ENCODE measurements at places on chromosomes 6 and 20.

GRCh38 chr6:15152700-15153099, 93.2 kb upstream of the JARID2 start:
- no peak for DNase-seq

DNA sequence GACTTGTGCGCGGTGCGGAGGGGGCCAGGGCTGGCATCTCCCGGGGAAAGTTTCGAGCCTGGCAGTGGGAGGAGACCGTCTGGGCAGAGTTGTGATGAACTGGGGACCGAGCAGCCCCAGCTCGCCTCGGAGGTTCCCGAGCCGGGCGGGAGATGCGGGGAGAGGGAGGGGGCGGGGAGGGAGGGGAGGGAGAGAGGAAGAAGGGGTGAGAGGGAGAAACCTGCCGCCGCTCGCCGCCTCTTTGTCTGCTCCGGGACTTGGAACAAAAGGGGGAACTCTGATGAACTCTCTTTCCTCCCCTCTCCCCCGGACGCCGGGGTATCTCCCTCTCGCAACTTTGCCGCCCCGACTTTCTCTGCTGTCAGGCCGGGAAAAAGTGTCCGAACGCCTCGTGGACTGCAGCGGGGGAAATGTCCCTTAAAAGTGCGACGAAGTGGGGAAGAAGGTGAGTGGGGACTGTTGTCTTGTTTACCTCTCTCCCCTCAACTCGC, 72.7 kb downstream of the SOX4 start:
- no peak for DNase-seq

GRCh38 chr6:159085396-159085895, 40.7 kb upstream of the TAGAP start:
- DNase-seq, result no peak

- no peak for DNase-seq
Observed at GRCh38 chr20:38152175-38152620, 12.9 kb downstream of the TGM2 start.

Data from caudate nucleus (tissue), 63 donors.